ENCODE measurements at places on chromosomes 1 and 21.

DNA sequence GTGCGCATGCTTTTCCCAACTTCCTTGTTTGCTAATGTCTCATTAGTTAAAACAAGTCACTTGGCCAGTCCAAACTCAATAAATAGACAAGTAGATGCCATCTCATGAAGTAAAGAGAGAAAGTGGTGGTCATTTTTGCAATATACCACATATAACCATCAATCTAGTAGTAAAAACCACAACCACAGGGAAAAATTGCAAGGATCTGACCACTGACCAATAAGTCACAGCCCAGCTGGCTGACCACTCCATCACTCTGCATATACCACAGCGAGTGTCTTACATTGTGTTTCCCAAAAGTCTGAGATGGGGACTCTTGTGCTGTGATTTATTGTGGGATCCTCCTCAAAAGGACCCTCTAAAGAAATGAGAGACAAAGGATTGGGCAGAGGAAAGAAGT is 76.0 kb downstream of the FH start:
- no peak for DNase-seq

GRCh38 chr1:207897188-207897587 is 13.7 kb downstream of the CD34 start:
- DNase-seq: no peak

- DNase-seq: no peak
These were observed 4.6 kb downstream of the PGLYRP4 start for GRCh38 chr1:153343811-153344717.

DNA sequence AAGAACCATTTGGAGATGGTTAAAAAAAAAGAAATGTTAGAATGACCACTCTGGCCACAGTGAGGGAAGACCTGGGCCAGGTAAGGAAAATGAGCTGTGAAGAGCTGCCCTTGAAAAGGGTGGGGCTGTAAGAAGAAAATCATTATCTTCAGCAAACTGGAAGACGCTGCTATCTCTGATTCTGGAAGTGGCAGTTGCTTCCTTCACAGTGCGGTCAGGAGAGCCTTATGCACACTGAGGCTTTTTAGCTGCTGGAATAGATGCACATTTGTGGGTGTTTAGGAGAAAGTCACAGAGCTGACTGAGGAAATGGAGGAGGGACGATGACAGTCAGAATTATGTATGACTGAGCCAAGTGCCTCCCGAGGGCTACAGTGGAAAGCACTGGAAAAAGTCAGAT is 91.6 kb downstream of the TBX19 start:
- DNase-seq: no peak

DNA sequence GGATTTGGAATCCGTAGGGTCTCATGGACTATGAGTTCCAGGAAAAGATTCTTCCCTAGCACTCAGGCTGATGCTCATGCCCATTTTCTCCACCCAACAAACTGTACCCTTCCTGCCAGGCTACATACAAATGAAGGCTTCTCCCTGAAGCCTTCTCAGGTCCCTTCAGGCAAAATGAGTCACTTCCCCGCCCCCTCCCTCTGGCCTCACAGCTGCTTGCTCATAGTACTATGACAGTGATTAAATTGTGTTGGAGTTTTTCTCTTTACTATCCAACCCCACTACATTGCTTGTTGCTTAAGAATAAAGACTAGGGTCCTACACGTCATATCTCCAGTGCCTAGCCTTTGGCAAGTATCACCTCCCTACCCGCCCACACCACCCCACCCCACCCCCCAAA is 207.6 kb upstream of the NFIA start:
- DNase-seq: no peak

GRCh38 chr1:172897738-172898137 is 153.0 kb downstream of the TNFSF18 start:
- DNase-seq: no peak

- no peak for DNase-seq
These were observed 432 bp downstream of the EPHB2 start for GRCh38 chr1:22711071-22711470.

GRCh38 chr21:28336314-28336713 is 656.4 kb downstream of the LTN1 start:
- peak; percentile 38 for DNase-seq

DNA sequence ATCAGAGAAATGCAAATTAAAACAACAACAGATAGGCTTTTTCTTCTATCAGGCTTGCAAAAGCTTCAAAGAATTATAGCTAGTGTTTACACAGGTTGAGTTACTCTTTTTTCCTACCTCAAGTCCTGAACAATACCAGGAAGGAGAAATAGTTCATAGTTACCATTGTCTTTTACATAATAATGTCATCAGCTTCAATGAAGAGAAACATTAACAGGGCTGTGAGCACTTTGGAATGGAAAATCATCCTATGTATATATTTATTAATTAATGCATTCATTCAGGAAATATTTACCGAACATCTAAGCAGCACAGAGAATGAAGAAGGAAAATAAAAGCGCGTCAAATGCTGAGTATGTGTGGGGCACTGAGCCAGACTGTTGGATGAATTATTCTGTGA is 197.3 kb downstream of the ZBTB18 start:
- DNase-seq: no peak

- DNase-seq: no peak
These were observed 94.6 kb upstream of the AKT3 start for GRCh38 chr1:243944429-243945160.

DNA sequence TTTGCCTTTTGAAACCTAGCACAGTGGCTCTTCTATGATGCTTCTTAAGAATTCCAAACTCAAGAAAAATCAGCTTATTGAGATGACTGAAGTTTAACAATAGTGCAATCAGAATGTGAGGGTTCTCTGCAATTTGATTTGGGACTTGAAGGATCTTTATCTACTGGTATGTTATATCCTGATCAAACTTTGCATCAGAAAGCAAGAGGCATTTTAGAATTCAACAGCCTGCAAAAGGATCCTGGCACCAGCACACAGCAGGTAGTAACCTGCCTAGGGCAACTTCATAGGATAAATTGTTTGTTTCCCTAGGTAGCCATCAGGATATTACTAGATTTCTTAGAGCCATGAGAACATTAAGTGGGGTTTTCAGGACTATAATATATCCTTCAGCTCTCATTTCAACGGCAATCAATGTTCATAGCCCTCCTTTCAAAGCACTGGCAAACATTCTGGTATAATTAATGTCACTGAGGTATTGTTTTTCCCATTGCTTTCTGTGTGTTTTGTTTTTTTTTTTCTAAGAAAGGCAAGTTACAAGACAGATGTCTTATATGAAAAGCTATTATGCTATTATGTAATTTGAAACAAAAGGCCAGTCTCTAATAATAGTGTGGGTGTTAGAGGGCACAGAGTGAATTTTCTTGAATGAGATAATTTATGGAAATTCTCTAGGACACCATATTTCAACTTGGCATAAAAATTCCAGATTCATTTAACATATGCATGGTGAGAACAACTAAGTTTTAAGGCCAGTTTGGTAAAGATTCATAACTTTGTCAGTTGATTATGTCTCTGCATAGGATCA is 34.5 kb downstream of the NTNG1 start:
- no peak for DNase-seq

DNA sequence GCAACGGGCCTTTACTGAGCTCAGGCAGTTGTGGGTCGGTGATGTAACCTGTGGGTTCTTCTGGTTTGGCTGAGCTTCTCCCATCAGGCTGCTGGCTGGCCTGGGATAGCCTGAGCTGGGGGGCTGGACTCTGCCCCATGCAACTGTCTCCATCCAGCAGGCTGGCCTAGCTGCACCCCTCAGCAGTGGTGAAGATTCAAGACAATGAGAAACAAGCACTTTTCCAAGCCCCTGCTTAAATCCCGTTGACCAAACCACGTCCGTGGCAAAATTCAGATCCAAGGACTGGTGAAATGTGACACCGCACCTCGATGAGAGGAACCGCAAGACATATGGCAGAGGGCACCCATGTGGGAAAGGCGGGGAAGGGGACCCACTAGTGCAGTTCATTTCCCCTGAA is 25.6 kb downstream of the PRSS38 start:
- no peak for DNase-seq

DNA sequence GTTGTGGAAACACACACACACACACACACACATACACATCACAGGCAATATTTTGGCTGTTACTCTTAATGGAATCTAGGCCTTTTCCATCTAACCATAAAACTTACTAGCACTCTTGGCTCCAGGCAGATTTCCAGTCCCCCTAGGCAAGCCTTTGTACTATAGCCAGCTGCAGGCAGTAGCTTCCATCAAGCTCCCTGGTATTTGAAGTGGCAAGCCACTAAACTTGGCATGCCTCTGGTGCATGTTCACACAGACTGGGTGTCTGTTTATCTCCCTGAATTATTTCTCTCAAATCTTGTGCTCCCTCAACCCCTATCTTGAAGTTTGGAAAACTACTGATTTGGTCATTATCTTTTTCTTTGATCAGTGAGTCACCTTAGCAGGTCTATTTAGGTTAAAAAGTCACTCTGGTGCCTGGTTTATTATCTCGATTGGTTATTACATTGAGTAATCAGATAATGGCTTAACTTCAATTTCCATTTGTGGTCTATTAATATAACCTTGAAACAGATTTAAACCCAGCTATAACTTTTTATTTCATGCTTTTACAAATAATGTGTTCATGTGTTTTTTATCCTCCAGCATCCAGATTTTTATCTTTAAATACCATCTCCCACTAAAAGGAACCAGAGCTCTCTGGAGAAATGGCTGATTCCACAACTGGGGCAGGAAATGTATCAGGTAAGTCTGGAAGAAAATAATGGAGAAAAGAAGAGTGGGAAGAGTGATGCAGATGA is 2.7 kb upstream of the RBM15 start:
- no peak for DNase-seq

DNA sequence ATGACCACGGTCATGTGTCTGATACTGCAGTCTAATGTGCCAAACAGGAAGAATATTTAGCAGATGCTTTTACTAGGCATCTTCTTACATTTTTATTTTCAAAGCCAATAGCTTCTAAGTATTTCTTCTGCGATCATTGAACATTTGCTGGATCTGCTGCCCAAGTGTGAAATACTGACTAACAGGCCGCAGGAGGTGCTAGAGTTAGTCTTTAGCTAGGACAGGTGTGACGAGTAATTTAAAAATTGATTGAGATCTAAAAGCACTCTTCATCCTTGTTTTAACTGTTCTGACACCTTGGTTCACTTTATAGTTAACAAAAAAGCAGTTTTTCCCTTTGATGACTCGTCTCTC is 748 bp upstream of the FAM78B start:
- no peak for DNase-seq

DNA sequence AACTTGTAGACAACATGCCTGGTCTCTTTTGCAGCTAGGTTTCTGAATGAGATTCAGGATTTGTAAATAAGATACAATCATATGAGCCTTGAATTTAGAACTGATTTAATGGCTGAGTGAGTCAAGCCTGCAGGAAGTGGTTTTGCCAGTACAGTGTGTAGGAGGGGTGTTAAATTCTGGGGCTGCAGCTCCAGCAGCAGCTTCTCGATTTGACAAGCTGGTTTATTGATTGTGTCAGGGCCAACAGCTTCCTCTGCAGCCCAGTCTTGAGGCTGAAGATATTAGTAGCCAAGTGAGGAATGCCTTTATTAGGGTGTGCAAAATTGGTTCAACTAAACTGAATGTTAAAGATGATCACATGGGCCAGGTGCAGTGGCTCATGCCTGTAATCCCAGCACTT is 11.5 kb upstream of the PLA2G5 start:
- no peak for DNase-seq

GRCh38 chr1:226763905-226764264 is 24.8 kb upstream of the ITPKB start:
- DNase-seq: peak; percentile 87

DNA sequence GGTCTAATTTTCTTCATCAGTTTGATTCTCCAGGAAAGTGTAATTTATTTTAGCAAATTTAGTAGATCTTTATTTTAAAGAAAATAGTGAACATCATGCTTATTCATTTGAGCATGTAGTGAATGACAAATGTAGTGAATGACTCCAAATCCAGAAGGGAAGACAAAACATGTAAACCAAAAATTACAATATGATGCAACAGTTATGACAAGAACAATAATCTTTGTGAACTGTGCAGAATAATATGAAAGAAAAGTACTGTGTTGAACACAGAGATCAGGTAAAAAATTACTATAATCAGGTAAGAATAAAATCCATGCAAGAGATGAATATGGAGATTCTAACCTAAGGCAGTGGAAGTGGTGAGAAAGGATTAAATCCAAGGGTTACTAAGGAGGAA is 30.0 kb upstream of the DPH5 start:
- DNase-seq: no peak

DNA sequence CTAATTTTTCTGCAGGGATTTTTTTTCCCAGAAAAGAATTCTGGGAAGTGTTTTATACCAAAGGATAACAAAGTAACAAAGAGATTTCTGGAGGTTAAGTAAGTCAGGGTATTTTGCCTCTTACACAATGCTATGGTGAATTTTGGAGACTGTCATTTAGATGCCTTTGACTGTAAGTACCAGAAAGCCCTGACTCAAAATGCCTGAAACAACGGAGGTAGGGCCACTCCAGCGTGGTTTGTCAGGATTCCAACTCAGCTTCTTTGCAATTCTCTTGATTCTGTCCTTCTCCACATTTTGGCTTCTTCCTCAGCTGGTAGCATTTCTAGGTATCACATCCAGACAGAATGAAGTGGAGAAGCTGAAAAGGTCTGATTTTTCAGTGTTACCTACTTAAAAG is 106.5 kb downstream of the UCHL5 start:
- DNase-seq: no peak

GRCh38 chr1:117436513-117436912 is 69.3 kb downstream of the MAN1A2 start:
- DNase-seq: no peak

GRCh38 chr1:97139512-97139911 is 417.9 kb downstream of the PTBP2 start:
- DNase-seq: no peak

GRCh38 chr1:23751050-23751814 is 8.0 kb downstream of the ELOA start:
- no peak for DNase-seq

DNA sequence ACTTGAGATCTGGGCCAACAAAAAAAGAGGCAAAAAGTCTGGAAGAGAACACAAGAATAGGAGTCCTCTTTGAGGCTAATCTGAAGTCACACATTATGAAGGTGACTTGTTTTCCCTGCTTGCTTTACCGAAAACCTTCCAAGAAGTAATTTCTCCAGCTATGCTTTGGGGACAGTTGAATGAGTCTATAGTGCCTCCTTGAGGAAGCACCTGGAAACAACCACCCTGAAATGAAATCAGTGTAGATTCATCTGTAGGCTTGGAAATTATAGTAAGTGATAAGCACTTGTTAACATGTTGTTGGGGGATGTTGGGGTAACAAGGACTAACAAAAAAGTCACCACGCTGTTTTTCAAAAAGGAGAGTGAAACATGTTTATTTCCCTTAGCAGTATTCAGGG is 23.4 kb upstream of the RPTN start:
- no peak for DNase-seq

DNA sequence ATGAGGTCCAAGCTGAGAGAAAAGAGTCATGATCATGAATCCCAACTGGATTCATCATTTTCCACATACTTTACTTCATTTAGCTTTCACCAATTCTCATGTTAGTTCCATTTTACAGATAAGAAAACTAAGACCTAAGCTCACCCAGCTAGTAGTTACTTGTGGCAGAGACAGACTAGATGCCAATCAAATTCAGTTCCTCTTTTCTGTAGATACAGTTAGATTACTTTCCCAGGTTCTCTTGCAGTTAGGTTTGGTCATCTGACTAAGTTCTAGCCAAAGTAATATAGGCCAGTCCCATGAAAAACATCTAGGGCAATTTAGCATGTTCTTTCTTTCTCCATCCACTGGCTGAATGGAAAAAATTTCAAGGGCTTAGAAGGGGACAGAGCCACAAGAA is 8.9 kb upstream of the KCND3 start:
- no peak for DNase-seq

Measured in brain pericyte (primary cell).